ENCODE measurements at places on chromosomes 16 and 17. TPM values are rescaled to one million over a fixed set of nuclear protein-coding genes. Genes with fewer than 3 reads are reported as not detected.
A peak's percentile ranks its signal among the peaks of the same experiment; 100 is the strongest.

Gene TPSB2
- 59.7 TPM for total RNA-seq

Gene ITGAL
- 5.4 TPM for total RNA-seq

Gene WFIKKN2
- 0.49 TPM for total RNA-seq

Gene C16orf46
- total RNA-seq: 1.2 TPM

Gene NPIPA7
- 4.4 TPM for total RNA-seq

Gene CLEC19A
- total RNA-seq: not detected

Gene UNC13D
- 32.7 TPM for total RNA-seq

DNA sequence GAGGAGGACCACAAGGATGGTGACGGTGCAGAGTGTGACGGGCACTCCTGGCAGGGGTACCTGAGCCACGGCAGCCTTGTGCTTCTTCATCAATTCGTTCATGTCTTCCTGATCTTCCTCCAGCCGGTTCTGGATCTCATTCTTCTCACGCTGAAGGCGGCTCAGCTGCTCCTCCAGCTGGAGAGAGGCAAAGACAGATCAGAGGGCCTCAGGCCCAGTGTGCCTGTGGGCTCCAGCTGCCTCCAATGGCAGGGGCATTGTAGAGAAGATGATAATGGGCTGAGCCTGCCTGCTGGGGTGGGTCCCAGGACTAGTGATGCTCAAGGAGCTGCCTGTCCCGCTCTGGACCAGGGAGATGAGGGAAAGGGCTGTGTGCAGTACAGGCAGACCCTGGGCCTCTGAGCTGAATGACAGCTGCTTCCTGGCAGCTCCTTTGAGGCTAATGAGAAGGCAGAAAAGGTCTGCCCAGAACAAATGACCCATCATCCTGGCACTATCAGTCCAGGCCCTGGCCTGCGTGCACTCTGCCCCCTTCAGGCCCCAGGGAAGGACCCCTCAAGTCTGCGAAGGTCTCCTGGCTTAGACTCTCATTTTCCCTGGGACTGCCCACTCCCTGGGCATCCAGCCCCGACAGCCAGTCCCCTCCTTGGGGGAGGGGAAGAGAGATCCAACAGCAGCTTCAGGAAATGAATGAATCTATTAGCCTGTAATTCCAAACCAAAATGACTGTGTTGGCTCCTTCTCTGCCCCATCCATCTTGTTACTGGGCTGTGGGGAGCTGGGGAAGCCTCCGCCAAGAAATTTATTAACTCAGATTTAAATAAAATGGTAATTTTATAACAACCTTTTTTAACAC lies 48.0 kb downstream of the PIPOX start:
- no peaks in the 10 kb centered on the region for H3K27me3 ChIP-seq
- no peaks in the 10 kb centered on the region for H3K4me1 ChIP-seq
- H3K4me3 ChIP-seq: no peak overlapping the region
- H3K36me3 ChIP-seq: no peaks in the 10 kb centered on the region
- no peak for DNase-seq

DNA sequence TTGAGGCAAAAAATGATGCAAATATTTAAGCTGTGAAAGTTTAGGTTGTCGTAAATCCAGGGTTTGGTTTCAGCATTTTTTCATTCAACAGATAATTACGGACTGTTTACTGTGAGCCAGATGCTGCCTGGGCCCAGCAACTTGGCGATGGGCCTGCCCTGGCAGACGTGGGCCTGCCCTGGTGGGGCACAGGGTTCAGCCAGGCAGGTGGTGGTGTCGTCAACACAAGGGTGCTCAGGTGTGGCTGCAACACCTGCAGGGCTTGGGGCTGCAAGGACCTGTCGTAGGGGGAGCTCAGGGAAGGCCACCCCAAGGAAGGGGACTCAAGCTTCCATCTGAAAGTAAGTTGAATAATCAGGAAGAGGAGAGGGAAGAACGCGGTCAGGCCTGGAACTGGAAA lies 15.1 kb downstream of the ZC3H18 start:
- no peaks in the 10 kb centered on the region for H3K4me1 ChIP-seq
- DNase-seq: no peak
- H3K27me3 ChIP-seq: no peaks in the 10 kb centered on the region
- no peaks in the 10 kb centered on the region for H3K36me3 ChIP-seq

DNA sequence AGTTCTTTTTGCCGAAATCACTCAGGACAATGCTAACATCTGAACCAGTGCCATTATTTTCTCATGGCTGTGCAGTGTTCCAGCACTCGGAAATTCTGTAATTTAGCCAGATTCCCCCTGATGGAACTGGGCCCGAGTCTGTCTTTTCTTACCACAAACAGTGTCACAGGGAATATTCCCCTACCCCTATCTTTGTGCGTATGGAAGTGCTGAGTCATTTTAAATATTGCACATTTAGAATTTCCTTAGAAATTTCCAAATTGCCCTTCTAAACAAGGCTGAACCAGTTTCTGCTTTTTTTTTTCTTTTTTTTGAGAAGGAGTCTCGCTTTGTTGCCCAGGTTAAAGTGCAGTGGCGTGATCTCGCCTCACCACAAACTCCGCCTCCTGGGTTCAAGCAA lies 88.0 kb upstream of the CREBBP start:
- peaks cover 11% of the 10 kb centered on the region for H3K36me3 ChIP-seq
- no peaks in the 10 kb centered on the region for H3K27me3 ChIP-seq
- H3K27ac ChIP-seq: no peak overlapping the region
- H3K4me3 ChIP-seq: no peak overlapping the region
- H3K4me1 ChIP-seq: no peaks in the 10 kb centered on the region

DNA sequence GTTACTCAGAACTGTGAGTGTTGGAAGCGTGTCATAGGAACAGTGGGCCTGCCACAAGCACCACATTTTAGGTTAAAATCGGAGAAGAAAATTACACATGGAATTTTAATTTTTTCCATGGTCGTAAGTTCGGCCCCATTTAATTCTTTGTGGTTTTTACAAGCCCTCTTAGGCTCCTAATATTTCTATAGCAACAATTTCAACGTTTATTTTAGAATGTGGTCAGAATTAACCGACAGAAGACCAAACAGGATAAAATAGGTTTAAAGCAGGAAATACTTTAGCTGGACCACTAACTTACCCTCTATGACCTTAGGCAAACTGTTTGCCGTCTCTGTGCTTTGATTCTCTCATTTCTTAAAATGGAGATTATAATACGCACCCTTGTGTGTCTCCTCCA lies 69.9 kb downstream of the FTO start:
- H3K4me1 ChIP-seq: peaks cover 60% of the 10 kb centered on the region
- H3K27ac ChIP-seq: no peak overlapping the region
- no peak for DNase-seq
- H3K27me3 ChIP-seq: no peaks in the 10 kb centered on the region
- no peak overlapping the region for H3K4me3 ChIP-seq
- H3K36me3 ChIP-seq: no peaks in the 10 kb centered on the region

- H3K4me3 ChIP-seq: no peak overlapping the region
- no peaks in the 10 kb centered on the region for H3K27me3 ChIP-seq
- H3K4me1 ChIP-seq: peaks cover 17% of the 10 kb centered on the region
- no peaks in the 10 kb centered on the region for H3K36me3 ChIP-seq
Measured at GRCh38 chr16:50285406-50286003, 19.2 kb downstream of the ADCY7 start.

GRCh38 chr17:2062571-2063183 lies 7.8 kb downstream of the HIC1 start:
- H3K27ac ChIP-seq: peak overlapping the region; percentile 95
- no peak overlapping the region for H3K4me3 ChIP-seq
- peaks cover 74% of the 10 kb centered on the region for H3K4me1 ChIP-seq
- DNase-seq: no peak

DNA sequence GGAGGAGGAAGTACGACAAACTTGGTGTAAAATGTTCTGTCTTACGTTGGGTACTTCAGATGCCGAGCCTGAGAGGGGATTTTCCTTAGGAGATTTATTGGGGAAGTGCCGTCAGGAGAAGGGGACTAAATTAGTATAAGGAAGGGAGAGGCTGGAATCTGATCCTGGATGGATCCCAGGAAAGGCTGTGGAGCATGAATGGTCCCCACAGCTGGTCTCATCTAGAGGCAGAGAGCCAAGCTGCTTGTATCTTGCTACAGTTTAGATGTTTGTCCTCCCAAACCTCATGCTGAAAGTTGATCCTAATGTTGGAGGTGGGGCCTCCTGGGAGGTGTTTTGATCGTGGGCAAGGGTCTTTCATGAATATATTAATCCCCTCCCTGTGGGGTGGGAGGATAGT lies 798.4 kb upstream of the EEF2KMT start:
- no peak overlapping the region for H3K27ac ChIP-seq
- H3K27me3 ChIP-seq: no peaks in the 10 kb centered on the region

DNA sequence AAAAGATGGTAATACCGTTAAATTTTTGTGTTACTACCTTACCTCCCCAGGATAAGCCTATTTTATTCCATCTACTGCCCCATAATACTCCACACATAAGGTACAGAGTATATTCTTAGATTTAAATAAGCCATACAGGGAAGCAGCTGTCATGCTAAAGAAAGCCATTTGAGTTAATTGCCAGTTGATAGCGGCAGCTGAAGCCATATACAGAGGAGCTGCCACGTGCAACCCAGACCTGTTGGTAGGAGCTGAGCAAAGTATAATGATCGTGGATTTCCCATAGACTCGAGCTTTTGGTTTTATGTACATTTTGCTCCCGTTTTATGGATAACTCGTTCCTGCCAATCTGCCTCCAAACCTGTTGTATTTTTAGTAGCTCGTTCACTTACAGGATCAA lies 12.0 kb downstream of the CPSF4L start:
- no peaks in the 10 kb centered on the region for H3K27me3 ChIP-seq
- DNase-seq: no peak
- no peak overlapping the region for H3K4me3 ChIP-seq
- H3K36me3 ChIP-seq: peaks cover 6% of the 10 kb centered on the region
- no peaks in the 10 kb centered on the region for H3K4me1 ChIP-seq
- H3K27ac ChIP-seq: no peak overlapping the region

DNA sequence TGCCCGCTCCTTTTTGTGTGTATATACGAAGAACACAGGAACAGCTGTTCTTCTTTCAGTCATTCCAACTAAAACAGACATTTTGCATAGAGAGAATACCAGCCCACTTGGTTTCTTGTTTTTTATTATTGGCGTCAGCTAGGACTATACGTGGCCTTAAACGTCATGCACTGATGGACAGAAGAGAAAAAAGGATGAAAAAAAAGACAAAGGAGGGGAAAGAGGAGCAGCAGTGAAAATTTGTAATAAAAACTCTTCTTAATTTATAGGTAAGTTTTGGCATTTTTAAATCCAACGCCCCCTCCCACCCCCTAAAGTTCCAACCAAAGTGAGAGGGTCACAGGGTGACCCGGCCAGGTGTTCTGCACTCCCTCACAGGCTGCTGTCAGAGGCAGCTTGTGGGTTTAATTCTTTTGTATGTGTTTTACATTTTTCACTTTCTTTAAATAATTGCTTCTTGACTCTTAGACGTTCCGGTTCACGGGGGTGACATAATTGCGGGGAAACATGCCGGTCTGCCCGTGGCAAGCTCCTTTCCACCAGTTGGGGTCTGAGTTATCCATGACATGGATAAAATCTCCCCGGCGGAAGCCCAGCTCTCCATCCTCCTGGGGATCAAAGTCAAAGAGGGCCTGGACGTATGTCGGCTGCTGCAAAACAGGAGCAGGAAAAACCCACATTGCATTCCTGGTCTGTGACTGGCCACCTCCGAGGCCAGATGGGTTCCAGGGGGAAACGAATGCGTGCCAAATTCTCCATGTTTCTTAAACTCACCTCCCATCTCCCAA lies 30.9 kb upstream of the SLC25A19 start:
- H3K27ac ChIP-seq: no peak overlapping the region
- no peaks in the 10 kb centered on the region for H3K27me3 ChIP-seq
- DNase-seq: no peak
- H3K4me1 ChIP-seq: no peaks in the 10 kb centered on the region
- H3K4me3 ChIP-seq: no peak overlapping the region
- peaks cover 33% of the 10 kb centered on the region for H3K36me3 ChIP-seq

DNA sequence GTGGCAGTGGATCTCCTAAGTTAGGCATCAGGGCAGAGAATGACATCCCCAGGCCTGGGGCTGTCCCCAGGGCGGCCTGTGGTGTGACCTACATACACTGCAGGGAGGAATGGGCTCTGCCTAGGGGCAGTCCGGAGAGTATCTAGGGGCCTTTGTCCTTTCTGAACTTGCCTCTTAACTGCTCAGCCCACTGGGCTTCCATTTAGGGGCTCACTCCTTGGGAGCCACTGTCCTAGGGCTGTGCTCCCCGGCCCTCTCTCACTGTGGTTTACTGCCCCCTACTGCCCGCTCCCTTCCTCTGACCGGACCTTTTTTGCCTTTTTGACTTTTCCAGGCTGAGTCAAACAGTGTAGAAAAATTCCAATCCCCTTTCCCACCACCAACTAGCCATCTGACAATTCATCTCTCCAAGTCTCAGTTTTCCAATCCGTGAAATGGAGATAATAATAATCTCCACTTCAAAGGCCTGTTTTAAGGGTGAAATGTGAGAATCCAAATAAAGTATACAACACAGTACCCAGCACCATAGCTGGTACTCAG lies 66.8 kb downstream of the DNAH3 start:
- H3K27me3 ChIP-seq: no peaks in the 10 kb centered on the region
- H3K4me3 ChIP-seq: no peak overlapping the region
- no peaks in the 10 kb centered on the region for H3K4me1 ChIP-seq
- no peaks in the 10 kb centered on the region for H3K36me3 ChIP-seq
- no peak for DNase-seq

GRCh38 chr16:54890381-54890780 lies 40.3 kb upstream of the IRX5 start:
- no peaks in the 10 kb centered on the region for H3K4me1 ChIP-seq
- no peak overlapping the region for H3K4me3 ChIP-seq
- H3K27me3 ChIP-seq: no peaks in the 10 kb centered on the region
- no peak overlapping the region for H3K27ac ChIP-seq
- no peak for DNase-seq
- H3K36me3 ChIP-seq: no peaks in the 10 kb centered on the region

GRCh38 chr17:557371-557770 lies 157.3 kb downstream of the VPS53 start:
- H3K4me1 ChIP-seq: peaks cover 20% of the 10 kb centered on the region
- H3K27ac ChIP-seq: no peak overlapping the region
- no peaks in the 10 kb centered on the region for H3K36me3 ChIP-seq

Data from vagina (tissue), 2 donors.